GM12864 (cell line): ENCODE measurements at places on chromosomes 11 and 22.

DNA sequence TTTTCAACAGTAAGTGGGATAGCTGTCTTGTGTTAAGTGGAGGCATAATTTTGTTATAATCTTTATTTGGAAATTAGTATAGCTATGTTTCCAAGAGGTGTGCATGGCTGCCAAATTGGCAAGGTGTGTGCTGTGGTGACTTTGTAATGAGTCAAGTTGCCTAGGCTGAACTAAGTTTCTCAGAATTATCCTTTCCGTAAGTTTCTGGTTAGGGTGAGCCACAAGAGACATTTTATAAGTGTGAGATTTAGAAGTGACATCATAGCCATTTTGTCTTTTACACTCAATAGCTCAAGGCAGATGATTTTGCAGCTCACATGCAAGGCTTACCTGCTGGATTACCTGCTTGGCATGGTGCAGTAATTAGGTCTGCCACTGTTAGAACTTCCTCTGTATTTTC is 90.3 kb downstream of the C11orf87 start:
- no peak for DNase-seq

DNA sequence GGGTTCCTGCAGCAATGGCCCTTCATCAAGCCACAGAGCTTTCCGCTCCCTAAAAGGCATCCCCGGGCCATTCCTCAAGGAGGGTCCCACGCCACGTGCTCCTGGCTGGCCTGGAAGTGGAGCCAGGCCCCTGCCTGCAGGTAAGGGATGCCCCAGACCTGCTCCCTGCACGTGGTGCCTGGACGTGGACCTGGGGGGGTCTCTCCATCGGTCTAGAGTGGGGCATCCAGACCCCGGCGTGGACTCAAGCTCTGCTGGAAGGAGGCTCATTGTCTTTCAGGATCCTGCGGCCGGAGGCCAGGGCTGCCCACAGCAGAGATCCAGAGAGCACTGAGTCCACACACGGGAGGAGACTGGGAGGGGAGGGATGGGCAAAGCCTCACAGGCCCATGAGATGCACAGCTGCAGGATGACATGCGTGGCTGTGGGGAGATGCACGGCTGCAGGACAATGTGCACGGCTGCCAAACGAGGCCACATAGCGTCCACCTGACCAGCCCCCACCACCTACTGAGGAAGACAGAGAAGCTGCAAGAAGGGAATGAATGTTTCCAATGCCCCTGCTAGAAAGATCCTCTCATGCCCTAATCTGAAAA is 236.7 kb downstream of the BRD1 start:
- no peak for DNase-seq

DNA sequence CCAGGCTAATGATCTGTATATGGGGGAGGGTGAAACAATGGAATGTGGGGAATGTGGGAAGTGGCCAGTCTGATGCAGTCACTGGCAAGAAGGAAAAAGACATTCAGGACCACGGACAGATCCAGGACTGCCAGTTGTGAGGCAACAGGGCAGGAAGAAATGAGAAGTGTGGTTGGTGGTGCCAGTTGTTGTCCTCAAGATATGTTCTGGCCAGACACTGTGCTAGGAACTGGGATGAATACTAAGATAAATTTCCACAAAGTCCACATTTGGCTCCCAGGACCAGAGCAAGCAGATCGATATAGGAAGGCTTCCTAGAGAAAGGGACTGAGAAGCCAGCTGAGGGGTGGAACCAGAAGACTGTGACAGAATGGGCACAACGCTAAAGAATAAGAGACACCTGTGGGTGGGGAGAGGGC is 6.8 kb upstream of the TPBGL start:
- no peak for DNase-seq

DNA sequence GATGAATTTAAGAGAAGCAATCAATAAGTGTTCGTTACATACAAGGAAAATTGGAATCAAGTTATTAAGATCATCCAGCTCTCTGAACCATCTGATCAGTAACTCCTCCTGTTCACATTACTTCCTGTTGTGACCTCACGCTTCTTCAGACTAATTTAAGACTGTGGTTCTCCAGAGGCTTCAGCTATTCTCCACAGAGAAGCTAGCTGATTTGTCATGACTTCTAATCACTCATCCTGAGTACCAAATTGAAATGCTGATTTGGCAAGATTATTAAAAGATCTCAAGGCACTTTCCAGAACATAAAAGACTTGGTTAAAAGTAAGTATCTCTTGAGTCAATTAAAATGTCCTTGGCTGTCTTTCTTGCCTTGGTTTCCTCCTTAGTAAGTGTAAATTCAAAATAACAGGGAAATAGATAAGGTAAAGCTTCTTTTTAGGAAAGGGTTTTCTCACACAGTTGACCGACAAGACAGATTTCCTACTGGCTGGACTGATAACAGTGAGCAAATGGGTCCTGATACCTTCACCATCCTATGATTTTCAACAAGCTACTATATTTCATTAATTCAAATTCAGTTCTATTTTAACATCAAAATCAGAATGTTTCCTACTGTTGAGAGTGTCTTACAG is 38.5 kb downstream of the GAB2 start:
- no peak for DNase-seq

GRCh38 chr11:68264244-68264643 is 7.5 kb downstream of the C11orf24 start:
- DNase-seq = no peak

DNA sequence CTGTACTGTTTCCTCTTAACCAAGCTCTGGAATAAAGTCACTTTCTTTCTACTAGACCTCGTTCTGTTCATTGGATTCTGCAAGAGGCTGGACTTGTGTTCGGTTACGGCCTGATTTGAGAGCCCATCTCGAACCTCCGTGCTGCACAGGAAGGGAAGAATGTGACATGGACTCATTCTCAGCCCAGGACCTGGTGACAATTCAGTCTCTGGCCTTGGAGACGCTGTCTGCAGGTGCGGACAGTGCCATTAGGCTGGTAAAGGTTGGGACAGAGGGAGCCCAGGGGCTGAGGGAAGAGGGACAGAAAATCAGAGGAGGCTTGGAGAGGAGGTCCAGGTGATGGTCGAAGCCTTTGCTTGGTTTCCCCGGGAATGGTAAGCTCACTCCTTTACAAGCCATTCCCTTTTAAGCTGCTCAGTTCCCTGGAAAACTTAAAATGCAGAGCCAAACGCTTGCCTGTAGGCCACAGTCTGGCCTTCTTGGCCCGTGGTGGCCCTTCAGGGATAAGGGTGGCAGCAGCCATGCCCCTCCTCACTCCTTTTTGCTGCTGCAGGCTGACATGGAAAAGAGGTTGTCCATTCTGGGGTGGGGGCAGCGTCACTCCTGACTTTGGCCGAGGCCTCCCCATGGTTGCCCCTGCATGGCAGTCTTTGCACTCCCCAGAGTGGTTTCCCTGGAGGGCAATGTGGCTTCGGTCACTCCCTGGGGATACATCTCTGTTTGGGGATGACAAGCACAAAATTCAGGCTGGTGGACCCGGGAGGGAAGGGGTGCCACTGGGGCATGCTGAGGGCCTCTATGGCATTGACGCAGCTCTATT is 52.3 kb downstream of the SHISAL1 start:
- no peak for DNase-seq

GRCh38 chr11:98565311-98565710 is 455.4 kb upstream of the CNTN5 start:
- DNase-seq = no peak

- DNase-seq = no peak
These were observed 9.6 kb upstream of the CDON start for GRCh38 chr11:126072141-126072741.

GRCh38 chr22:22745225-22746060 is 101.0 kb downstream of the GGTLC2 start:
- no peak for DNase-seq

- DNase-seq = no peak
These were observed 71.9 kb downstream of the MPPED1 start for GRCh38 chr22:43483669-43484068.

DNA sequence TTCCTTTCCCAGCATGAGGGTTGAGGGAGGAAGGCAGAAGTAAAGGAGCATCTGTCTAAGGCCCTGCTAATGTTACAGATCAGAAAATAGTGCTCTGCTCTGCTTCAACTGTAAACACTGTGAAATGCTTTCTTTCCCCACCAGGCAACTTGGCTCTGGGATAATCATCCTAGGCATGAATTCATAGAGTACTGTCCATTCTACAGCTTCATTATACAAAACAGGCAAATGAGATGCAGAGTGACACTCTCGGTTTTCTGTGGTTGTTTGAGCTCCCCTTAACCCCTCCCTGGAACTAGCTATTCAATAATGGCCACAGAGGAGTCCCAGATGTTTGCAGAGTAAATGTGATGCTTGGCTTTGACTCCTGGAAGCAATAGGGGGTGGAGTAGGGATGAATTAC is 184.3 kb upstream of the CTSC start:
- no peak for DNase-seq

GRCh38 chr11:93579187-93579751 is 36.1 kb upstream of the SMCO4 start:
- no peak for DNase-seq

- DNase-seq = no peak
These were observed 10.0 kb upstream of the MYRF start for GRCh38 chr11:61742391-61742790.

DNA sequence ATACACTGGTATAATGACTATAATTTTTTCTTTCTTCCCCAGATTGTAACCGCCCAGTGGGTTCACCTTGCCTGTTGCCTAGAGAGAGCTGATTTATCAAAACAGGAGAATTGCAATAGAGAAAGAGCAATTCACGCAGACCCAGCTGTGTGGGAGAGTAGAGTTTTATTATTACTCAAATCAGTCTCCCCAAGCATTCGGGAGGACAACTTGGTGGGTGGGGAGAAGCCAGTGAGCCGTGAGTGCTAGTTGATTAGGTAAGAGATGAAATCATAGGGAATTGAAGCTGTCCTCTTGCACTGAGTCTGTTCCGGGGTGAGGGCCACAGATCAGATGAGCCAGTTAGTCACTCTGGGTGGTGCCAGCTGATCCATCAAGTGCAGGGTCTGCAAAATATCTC is 73.2 kb downstream of the SLC35F2 start:
- DNase-seq = no peak

DNA sequence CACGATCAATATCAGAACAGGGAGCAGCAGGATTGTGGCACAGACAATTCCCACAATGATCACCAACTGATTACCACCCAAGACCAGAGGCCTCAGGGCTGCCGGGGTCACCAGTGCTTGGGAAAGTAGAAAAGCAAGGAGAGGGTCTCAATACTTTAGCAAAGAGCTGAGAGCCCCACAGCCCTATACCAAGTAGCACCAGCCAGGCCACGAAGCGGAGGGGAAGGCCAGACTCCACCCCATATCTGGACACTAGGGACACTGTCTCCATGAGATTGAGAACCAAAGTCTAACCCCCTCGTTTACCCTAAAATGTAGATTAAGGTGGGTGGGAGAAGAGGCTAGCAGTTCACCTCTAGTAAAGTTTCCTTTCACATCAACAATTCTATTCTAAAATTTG is 24.1 kb upstream of the SCN2B start:
- DNase-seq = no peak

- DNase-seq = no peak
These were observed 123.7 kb upstream of the TRPC6 start for GRCh38 chr11:101707477-101707876.

- no peak for DNase-seq
These were observed 33.3 kb upstream of the MYEOV start for GRCh38 chr11:69260622-69261021.

GRCh38 chr22:31099841-31100761 is 7.3 kb downstream of the SELENOM start:
- no peak for DNase-seq

- no peak for DNase-seq
These were observed 47.5 kb upstream of the CDON start for GRCh38 chr11:126109941-126110731.

DNA sequence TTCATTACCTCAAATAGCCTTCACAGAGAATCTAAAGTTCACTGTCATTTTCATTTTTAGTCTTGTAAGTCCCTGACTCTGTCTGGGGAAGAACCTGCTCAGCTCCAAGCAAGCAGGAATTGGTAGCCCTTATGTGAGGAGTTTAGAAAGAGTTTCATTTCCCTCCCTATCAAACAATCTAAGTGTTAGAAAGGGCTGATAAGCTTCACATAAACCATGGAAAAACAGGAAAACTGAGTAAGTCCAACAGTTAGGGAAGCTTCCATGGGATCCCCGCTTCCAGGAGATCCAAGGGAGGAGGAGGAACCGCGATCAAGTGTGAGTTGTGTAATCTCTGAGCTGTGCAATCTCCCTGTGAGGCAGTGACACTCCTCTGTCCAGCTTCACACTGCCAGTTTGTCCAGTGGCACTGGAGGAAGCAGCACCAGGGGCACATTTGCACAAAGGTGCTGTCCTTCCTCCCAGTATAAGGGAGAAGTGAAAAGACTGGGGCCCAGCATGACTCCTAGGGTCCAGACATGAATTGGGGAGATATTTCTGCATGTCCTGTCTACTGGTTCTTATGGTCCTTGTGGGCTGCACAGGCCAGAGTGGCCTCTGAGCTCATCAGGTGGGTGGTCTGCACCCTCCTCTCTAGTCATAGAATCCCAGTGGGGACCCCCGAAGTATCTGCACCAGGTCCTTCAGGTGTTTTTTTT is 4.3 kb downstream of the PRAME start:
- no peak for DNase-seq

DNA sequence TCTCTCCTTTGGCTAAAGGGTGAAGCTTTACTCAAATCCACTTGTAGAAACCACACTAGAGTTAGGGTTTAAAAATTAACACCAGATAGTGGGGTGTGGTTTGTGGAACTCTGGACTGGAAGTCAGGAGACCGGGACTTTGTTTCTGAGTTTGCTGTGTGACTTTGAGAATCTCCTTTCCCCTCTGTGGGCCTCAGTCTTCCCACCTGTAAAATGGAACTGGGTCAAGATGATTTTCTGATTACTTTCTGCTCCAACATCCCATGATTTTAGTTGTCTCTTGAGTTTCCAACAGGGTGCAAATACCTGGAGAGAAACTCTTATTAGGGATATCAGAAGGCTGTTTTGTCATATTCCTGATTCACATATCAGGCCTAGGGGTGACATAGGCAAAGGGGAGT is 301.0 kb downstream of the MIAT start:
- DNase-seq = no peak

- no peak for DNase-seq
These were observed 89.1 kb downstream of the LARGE1 start for GRCh38 chr22:33831207-33831606.

GRCh38 chr11:116707746-116708145 is 65.0 kb downstream of the BUD13 start:
- DNase-seq = no peak

GRCh38 chr11:61147791-61148620 is 13.2 kb downstream of the VPS37C start:
- no peak for DNase-seq

GRCh38 chr11:85737738-85738137 is 51.7 kb upstream of the CCDC89 start:
- no peak for DNase-seq

DNA sequence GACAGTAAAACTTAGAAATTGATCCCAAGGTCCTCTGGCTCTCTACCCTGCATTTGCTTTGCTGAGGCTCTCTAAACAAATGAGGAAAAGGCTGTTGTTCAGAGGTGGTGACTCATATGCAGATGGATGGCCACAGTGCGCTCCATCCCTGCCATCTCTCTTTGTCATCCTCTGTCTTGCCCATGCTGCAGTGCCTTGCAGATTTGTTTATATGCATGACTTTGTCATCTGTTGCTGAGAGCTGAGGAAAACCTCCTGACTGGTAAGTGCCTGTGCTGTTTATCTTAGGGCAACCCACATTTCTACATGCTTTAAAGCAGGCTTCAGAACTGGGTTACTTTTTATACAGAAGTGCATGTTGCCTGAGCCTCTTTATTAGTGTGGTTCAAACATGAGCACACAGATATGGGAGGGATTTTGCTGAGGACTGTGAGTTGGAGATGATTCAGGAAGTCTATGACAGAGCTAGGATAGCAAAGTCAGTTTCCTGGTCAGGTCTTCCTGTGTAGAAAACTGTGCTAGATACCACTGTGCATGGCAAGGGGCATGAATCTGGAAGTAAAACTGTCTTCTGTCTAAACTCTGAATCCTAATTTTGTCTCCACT is 57.4 kb downstream of the JAM3 start:
- no peak for DNase-seq
